ENCODE measurements at places on chromosomes 5 and 9.

- no peak for DNase-seq
These were observed 40.2 kb downstream of the RASA1 start for GRCh38 chr5:87307796-87308423.

- DNase-seq: peak; percentile 28
These were observed 278.1 kb upstream of the TNC start for GRCh38 chr9:115396071-115396529.

- DNase-seq: no peak
These were observed 37.9 kb downstream of the SPZ1 start for GRCh38 chr5:80357671-80358070.

DNA sequence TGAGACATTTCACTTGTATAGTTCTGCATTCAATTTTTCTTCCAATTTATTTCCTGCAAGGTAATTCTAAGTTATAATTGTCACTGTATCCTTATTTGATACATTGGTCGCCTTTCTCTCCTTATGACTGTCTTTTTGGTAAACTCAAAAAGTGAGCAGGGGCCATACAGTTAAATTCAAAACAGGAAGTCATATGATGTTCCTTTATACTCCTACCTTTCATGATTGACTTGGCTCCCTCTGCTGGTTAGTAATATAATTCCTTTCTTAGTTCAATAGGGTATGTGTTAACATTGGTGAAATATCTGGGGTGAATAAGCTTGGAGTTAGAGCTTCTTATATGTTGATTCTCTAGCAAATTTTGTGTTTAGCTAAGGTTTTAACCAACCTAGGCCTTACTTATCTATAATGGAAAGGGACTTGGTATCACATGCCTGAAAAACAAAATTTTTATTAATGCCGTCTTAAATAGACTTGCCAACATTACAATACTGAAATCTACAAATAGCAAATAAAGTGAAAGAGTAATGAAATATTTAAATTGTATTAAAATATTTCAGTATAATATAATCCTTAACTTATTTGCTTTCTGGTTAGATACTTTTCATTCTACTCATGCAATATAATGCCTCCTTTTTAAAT, 6.0 kb upstream of the NIPBL start:
- peak; percentile 69 for DNase-seq

GRCh38 chr9:114480746-114481435, 24.4 kb downstream of the WHRN start:
- DNase-seq: peak; percentile 34

DNA sequence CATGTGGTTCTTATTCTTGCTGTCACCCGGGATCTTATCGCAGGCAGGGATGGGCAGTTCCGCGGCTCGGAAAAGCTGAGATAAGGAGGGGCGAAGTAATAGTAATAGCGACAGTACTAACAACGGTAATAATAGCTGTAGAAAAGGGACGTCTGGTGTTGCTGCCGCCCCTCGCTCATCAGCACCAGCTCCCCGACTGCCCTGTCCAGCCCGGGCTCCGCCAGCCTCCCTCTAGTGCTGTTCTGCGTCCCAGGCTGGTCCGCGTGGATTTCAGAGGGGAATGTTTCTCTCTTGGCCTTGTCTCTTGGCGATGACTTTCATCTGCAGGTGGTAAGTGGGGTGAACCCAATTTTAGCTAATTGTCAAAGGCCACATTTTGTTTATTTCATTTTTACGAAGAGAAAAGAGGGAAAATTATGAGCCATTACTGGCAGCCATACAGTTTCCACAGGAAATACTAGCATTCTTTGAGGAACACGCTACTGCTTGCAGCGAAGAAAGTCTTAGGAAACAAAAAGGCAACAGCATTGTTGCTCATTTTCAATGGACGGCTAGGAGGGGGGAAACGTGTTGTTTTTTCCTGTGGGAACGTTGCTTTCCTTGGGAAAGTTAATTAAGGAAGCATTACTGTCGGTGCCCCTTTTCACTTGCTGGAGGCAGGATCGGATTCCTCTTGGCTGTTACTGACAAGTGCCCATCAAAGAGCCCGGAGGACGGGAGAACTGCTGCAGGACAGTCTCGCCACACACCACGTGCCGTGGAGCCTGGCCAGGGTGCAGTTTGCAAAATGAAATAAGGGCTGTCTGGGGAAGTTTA, 762 bp downstream of the SNCAIP start:
- peak; percentile 68 for DNase-seq

GRCh38 chr9:78021697-78022096, 9.9 kb downstream of the GNAQ start:
- DNase-seq: no peak

GRCh38 chr9:93306579-93307091, 122.7 kb downstream of the WNK2 start:
- no peak for DNase-seq

DNA sequence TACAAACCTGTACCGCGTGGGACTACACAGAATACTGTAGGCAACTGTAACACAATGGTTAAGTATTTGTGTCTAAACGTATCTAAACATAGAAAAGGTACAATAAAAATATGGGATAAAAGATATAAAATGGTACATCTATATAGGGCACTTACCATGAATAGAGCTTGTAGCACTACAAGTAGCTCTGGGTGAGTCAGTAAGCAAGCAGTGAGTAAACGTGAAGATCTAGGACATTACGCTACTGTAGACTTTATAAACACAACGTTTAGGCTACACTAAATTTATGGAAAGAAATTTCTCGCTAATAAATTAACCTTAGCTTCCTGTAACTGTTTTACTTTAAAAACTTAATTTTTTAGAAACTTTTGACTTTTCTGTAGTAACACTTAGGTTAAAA, 46.5 kb downstream of the MRPS27 start:
- DNase-seq: no peak

GRCh38 chr9:94948567-94949235, 222.2 kb downstream of the AOPEP start:
- no peak for DNase-seq

DNA sequence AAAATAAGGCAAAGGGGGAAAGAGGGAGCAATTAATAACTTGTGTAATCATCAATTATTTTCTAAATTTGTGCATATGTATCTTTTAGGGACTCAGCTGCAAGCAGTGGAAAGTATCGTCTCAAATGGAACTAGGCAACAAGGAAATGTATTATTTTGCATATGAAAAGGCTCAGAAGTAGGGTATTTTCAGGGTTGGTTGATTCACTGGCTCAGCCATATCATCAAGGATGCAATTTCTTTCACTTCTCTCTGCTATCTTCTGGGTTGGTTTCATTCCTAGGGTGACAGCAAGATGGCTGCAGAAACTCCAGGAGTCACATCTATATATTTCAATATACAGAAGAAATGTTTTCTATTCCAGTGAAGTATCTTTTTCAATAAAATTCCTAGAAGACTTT, 509.8 kb downstream of the DMAC1 start:
- no peak for DNase-seq

DNA sequence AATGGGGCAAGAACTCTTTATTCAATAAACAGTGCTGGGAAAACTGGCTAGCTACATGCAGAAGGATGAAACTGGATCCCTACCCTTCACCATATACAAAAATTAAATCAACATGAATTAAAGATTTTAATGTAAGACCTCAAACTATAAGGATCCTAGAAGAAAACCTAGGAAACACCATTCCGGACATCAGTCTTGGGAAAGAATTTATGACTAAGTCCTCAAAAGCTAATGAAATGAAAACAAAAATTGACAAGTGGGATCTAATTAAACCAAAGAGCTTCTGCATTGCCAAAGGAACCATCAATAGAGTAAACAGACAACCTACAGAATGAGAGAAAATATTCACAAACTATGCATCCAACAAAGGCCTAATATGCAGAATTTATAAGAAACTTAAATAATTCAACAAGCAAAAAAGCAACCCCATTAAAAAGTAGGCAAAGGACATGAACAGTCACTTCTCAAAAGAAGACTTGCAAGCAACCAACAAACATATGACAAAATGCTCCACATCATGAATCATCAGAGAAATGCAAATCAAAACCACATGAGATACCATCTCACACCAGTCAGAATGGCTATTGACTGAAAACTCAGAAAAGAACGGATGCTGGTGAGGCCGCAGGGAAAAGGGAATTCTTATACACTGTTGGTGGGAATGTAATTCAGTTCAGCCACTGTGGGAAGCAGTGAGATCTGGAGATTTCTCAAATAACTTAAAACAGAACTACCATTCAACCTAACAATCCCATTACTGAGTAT, 104.3 kb upstream of the MAP3K1 start:
- DNase-seq: no peak

DNA sequence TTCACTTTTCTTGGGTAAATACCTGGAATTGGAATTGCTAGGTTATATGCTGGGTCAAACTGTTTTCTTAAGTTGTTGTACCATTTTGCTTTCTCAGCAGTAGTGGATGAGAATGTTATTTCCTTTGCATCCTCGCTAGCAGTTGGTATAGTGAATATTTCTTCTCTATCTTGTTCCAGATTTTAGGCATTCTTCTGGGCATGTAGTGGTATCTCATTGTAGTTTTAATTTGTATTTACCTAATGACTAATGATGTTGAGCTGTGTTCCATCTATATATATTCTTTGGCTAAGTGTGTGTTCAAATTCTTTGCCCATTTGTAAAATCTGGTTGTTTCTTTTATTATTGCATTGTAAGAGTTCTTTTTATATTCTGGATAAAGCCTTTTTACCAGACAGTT, 333.3 kb downstream of the MAT2B start:
- no peak for DNase-seq

Data from NCI-H1092 treated with DMSO at 0.1 percent for 48 hours (cell line).